ENCODE measurements at places on chromosomes 4 and X. TPM values are rescaled to one million over a fixed set of nuclear protein-coding genes. Genes with fewer than 3 reads are reported as not detected.

Gene MAGEB17
- not detected for total RNA-seq

Gene GAB1
- 12.5 TPM for total RNA-seq

Gene MAOA
- 15.0 TPM for total RNA-seq

Gene MAGED4
- total RNA-seq, result 34.0 TPM

Gene CENPVL3
- total RNA-seq, result not detected

Gene DCAF4L1
- total RNA-seq, result under 0.01 TPM

Gene CCDC160
- 0.15 TPM for total RNA-seq

Gene PROM1
- not detected for total RNA-seq

Gene HOPX
- total RNA-seq, result 12.9 TPM

Gene DKK2
- 1.8 TPM for total RNA-seq

Gene FAM156B
- 18.8 TPM for total RNA-seq
